MV-4-11 (cell line): ENCODE measurements at places on chromosomes 1 and 21.

GRCh38 chr21:40143822-40144525, 276.7 kb downstream of the PCP4 start:
- DNase-seq, result peak; percentile 16

- DNase-seq, result no peak
Measured at GRCh38 chr1:151314137-151314875, 12.9 kb downstream of the PI4KB start.

DNA sequence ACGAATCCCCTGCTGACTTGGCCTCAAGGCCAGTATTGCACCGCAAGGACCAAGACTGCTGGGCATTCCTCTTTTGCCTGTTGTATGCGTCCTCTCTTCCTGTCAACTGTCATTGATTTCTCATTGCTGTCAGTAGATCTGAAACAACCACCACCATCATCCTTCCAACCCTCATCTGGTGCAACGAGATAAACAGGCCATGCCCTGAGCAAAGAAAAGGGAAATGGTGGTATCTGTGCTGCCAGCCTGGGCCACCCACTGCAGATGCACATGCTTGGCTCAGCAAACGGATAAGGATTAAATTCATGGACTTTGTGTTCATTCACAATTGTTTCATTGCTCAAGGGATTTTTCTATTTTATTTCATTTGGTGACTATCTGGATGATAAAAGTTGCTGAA, 13.6 kb downstream of the OXCT2 start:
- DNase-seq, result no peak

DNA sequence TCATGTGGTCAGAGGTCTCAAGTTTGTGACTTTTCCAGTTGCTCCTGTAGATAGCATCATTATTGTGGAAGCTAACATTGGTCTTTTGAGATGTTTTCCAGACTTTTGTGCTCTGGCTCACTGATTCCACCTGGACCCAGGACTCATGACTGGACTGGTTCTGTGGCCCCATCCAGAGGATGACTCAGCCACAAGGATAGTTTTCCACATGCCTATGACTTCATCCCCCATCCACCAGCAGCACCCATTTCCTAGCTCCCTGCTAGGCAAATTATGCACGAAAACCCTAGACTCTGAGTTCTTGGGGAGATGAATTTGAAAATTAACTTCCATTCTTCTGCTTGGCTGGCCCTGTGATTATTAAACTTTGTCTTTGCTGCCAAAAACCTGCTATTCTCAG, 949.3 kb downstream of the MRPL39 start:
- no peak for DNase-seq

- DNase-seq, result no peak
Measured at GRCh38 chr1:237181743-237182317, 139.8 kb downstream of the RYR2 start.

DNA sequence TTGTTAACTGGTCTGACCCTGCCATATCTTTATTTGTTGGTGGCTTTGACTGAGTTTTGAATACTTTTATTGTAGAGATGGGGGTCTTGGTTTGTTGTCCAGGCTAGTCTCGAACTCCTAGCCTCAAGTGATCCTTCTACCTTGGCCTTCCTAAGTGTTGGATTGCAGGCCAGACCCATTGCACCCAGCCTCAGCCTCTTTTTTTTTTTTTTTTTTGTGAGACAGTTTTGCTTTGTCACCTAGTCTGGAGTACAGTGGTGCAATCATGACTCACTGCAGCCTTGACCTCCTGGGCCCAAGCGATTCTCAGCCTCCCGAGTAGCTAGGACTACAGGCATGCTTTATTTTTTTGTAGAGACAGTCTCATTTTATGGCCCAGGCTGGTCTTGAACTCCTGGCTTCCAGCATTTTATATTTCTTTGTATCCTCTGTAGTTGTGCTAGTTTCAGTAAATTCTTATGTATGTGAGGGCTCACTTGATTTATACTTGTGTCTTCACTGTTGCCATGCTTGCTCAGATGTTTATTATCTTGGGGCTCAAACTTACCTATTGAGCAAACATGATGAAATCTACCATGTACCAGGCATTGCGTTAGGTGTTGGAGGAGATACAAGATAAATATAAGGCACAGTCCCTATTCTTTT, 24.1 kb downstream of the THRAP3 start:
- DNase-seq, result peak; percentile 86

GRCh38 chr1:169124459-169124858, 18.0 kb downstream of the ATP1B1 start:
- no peak for DNase-seq

DNA sequence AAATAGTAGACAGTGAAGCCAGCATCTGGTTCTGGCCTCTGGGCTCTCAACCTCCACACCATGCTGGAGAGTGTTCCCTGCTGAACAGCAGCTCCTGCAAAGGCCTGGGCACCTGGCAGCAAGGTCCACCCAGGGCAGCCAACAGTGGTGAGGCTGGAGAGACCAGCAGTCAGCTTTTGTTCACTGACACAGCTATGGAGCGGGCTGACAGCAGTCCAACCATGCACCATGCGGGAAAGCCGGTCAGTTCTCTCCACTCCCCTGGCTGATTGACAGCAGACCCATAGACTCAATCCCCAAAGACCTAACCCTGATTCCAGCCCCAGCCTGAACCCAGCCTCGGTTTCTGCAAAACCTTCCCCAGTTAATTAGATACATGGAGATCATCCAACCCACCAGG, 49.0 kb downstream of the KLHDC7A start:
- DNase-seq, result no peak

DNA sequence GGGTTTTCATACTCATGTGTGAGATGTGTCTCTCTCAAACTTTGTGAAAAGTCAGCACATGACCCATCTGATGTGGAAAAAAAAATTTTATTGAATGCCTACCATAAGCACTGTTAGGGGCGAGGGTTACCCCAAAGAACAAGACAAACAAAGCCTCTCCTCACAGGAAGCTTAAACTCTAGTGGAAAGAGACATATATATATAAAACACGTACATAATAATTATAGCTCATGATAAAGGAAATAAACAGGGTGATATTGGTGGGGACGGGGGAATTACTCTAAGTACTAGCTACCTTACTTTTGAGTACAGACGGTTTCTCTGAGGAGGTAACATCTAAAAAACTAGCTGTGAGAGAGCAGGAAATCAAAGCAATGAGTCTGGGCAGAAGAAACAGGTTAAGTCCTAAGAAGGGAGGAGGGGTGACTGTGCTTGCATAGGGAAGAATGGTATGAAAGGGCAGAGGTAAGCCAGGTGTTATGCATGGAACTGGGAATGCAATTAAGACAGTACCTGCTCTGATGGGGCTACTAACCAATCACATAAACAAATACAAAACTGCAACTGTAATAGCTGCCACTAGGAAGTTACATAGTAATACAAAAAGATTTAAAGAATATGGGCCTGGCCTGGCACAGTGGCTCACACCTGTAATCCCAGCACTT, 4.5 kb downstream of the LIN9 start:
- DNase-seq, result no peak

- DNase-seq, result no peak
Measured at GRCh38 chr1:18008081-18008480, 99.5 kb upstream of the IGSF21 start.

DNA sequence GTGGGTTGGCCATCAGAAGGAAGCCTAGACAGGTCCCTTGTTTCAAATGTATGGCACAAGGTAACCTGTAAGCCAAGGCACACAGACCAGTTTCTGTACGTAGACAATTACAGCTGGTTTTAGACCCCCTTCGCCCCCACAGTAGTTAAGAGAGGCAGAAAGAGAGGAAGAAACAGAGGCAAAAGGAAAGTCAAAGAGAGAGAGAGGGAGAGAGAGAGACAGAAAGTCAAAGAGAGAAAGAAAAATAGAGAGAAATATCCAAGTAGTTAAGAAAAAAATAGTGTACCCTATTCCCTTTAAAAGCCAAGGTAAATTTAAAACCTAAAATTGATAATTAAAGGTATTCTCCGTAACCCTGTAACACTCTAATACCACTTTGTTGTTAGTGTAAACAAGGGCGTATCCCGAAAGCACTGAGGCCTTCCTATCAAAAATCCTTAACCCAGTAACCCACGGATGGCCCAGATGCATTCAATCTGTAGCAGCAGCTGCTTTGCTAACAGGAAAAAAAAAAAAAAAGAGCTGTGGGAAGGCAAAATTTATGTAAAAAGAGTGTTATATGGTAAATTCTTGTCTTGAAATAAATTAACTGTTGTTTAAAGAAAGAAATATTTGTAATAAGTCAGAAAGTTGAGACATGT, 49.4 kb downstream of the ADCY10 start:
- no peak for DNase-seq

DNA sequence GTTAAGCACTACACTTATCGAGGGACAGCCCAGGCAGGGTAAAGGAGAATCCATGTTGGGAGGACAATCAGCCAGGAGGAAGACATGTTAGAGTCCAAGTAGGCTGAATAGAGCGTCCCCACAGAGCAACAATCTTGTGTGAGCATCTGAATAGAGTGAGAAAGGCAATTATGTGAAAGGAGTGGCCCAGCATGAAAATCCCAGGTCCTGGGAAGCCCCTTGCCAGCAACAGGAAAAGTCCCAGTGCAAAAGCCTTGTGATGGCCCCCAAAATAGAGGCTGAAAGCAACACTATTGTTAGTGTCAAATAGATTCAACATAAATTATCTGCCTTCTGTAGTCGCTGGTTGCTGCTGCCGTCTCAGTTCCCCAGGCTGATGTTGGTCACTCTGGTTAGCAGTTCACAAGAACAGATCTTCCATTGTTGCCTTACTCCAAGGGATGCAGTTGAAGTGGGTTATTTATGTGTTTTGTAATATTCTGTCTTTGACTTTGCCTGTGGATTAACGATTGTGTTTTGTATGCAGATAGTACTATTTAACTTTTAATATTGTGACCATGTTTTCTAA, 12.1 kb upstream of the ABL2 start:
- no peak for DNase-seq

GRCh38 chr1:225846331-225847310, 35.6 kb downstream of the TMEM63A start:
- no peak for DNase-seq

DNA sequence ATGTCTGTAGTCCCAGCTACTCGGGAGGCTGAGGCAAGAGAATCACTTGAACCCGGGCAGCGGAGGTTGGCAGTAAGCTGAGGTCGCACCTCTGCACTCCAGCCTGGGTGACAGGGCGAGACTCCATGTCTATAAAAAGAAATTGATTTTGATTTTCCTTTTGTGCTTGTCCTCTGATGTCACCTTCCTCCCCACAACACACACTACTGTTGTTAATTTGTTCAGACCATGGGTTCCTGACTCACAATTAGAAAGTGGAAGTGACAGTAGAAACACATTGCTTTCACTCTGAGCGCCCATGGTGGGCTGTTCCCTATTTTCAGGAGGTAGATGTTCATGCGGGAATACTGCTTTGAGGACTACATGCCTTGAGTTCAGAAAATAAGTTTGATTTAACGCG, 165.5 kb upstream of the KCNJ6 start:
- DNase-seq, result peak; percentile 70

GRCh38 chr1:65741993-65742392, 50.7 kb upstream of the PDE4B start:
- DNase-seq, result no peak

- DNase-seq, result no peak
Measured at GRCh38 chr1:57017200-57017599, 51.4 kb upstream of the C8B start.

DNA sequence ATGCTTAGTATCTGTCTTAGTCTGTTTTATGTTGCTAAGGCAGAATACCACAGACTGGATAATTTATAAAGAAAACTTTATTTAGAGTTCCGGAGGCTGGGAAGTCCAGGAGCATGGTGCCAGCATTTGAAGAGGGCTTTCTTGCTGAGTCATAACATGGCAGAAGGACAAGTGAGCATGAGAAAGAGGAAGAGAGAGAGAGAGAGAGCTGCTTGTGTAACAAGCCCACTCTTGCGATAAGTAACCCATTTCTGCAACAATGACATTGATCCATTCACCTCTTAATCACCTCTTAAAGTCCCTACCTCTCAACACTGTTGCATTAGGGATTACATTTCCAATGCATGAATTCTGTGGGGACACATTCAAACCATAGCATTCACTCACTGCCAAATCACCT, 11.7 kb upstream of the MYOCOS start:
- peak; percentile 85 for DNase-seq

DNA sequence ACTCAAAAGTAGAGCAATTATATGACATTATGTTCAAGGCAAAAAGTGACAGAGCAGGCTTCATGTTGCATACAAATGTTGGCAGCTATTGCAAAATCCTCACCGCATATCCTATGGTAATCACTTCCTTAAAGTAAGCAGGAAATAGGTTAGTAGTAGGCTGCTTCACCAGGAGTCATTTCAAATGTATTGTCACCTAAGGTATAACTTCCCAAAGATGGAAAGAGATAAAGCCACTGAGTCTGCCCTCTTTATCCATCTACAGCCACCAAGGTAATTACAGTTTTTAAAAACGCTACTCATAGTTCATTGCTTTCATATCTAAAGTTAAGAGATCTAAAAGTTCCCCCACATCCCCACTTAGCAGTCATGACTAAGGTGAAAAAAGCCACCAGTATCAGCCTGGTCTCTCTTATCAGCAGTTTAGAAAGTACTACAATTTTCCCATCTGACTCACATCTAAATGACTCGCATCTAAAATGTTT, 31.6 kb upstream of the UBE2U start:
- DNase-seq, result peak; percentile 90

GRCh38 chr1:223363856-223364684, at the start of gene SUSD4:
TSS of gene SUSD4 (minus strand) at chr1:223364176. CDS start at chr1:223363425, 751 bp downstream.
- no peak for DNase-seq

DNA sequence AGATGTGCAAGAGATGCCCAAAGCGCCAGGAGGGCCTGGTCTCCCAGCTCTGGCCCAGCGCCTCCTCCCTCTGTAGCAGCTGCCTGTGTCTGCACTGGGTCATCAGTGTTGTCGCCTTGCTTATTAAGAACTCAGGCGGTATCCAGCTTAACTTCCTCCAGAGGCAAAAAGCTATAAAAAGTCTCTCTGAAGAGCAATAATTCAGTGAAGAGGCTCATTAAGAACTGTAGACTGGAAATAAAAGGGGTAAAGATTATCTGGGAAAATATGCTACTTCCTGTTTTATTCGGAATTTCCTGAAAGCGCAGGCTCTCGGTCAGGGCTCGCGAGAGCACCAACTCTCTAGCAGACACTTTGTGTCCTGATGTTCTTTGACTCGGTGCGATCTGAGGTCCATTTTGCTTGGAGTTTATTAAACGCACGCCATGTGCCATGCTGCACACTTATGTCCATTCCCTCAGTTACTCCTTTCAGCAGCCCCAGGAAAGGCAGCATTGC, 70.4 kb downstream of the MRPS6 start:
- no peak for DNase-seq

DNA sequence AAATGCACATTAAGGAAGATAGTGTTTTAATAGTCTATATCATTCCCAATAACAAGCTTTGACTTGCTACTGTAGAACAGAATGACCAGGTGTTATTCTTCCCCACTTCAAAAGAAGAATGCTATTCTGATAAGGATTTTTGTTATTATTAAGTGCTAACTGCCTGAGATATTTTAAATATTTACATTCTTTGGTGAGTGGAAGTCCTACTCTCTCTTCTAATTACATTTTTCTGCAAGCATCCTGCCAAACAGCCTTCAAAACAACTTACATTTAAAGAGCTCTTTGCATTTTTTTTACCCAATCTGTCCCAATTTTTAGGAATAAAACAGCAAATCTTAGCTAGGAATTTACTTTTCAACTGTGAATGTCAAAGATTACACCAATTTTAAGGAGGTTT, 23.5 kb upstream of the SYDE2 start:
- no peak for DNase-seq

- no peak for DNase-seq
Measured at GRCh38 chr21:45590246-45590725, 48.0 kb upstream of the SLC19A1 start.

- DNase-seq, result no peak
Measured at GRCh38 chr21:39763272-39763970, 18.4 kb downstream of the IGSF5 start.
